Regular cardiac myocyte (primary cell): ENCODE measurements at places on chromosomes 7 and 10. TPM values are rescaled to one million over a fixed set of nuclear protein-coding genes. Genes with fewer than 3 reads are reported as not detected.

Gene EVX1
- not detected in 2 replicates for total RNA-seq

Gene TUBAL3
- total RNA-seq: under 0.01 TPM in 1 of 2 replicates, not detected in the other

Gene WDFY4
- total RNA-seq: not detected in 2 replicates

Gene MPP7
- 0.38 and 0.56 TPM in 2 replicates for total RNA-seq

Gene OPN1SW
- total RNA-seq: not detected in 2 replicates

Gene CHCHD1
- total RNA-seq: 17.8 and 30.1 TPM in 2 replicates

Gene TMEM184A
- total RNA-seq: under 0.01 and 0.19 TPM in 2 replicates

Gene CALML5
- not detected in 2 replicates for total RNA-seq

Gene GRID2IP
- under 0.01 TPM in 1 of 2 replicates, not detected in the other for total RNA-seq

Gene GOLGA7B
- under 0.01 TPM in 1 of 2 replicates, not detected in the other for total RNA-seq

Gene OPALIN
- total RNA-seq: not detected in 2 replicates

Gene BTBD16
- under 0.01 TPM in 1 of 2 replicates, not detected in the other for total RNA-seq

Gene PGAM2
- total RNA-seq: 0.56 TPM in 1 of 2 replicates, not detected in the other

Gene ZNF853
- total RNA-seq: 0.19 and 0.28 TPM in 2 replicates

Gene RADIL
- total RNA-seq: 0.38 and 0.56 TPM in 2 replicates

Gene TAS2R5
- 0.77 and 0.85 TPM in 2 replicates for total RNA-seq

Gene HOXA6
- 0.28 TPM in 1 of 2 replicates, not detected in the other for total RNA-seq

Gene TDRD1
- 1.9 and 5.1 TPM in 2 replicates for total RNA-seq

Gene CH25H
- total RNA-seq: 1.4 and 2.9 TPM in 2 replicates
